GM23338 (cell line): ENCODE measurements at places on chromosomes 16 and 17.
A peak's percentile ranks its signal among the peaks of the same experiment; 100 is the strongest.

GRCh38 chr17:50799582-50799981 is 32.3 kb upstream of the ANKRD40CL start:
- no peak for DNase-seq

- DNase-seq: peak; percentile 89
Observed at GRCh38 chr16:89256651-89257254, 39.2 kb downstream of the ZNF778 start.

GRCh38 chr17:35988164-35988563 is 1.6 kb upstream of the CCL14 start:
- no peak for DNase-seq

DNA sequence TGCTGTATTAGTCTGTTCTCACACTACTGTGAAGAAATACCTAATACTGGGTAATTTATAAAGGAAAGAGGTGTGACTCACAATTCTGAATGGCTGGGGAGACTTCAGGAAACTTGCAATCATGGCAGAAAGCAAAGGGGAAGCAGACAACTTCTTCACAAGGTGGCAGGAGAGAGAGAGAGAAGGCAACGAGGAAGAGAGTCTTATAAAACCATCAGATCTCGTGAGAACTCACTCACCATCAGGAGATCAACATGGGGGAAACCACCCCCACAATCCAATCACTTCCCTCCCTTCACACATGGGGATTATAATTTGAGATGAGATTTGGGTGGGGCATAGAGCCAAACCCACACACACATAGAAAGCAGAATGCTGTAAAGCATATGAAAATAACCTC is 896.2 kb downstream of the CDH11 start:
- no peak for DNase-seq
